Muscle of back (tissue), 13 donors: ENCODE measurements at places on chromosomes 2 and 18. TPM values are rescaled to one million over a fixed set of nuclear protein-coding genes. Genes with fewer than 3 reads are reported as not detected.

Gene HOXD4
- 5.1 TPM for polyA plus RNA-seq

Gene SPHKAP
- 12.6 TPM for polyA plus RNA-seq

Gene TTR
- polyA plus RNA-seq: not detected

- no peak for DNase-seq
Observed at GRCh38 chr2:53880756-53881155, 21.0 kb upstream of the GPR75 start.

DNA sequence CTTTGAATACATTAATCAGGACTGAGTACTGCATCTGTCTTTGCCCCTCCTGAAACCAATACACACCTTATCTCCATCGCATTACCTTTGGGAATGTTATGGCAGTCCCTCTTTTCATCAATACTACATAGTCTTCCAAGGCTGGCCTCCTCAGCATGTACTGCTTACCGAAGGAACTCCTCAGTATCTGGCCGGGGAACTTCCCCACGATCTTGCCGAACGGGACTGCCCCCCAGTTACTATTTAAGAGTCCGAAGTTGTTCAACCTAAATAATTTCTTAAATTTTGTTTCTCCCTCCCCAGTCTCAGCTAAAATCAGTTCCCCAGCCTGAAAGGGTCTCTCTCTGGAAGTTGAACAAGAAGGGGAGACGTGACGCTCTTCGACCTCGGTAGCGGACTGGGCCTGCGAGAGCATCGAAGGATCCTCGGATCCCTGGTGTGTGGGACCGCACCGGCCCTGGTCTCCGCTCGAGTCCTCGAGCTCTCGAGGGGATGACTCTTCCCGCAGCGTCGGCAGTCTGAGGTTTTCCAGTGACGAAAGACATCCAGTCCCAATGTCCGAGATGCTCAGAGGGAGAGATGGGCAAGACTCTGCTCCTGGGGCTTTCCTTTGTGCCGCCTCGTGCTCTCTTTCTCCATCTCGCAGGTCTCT lies 489 bp downstream of the TRMT61B start:
- no peak for DNase-seq

- DNase-seq: no peak
Observed at GRCh38 chr18:35387152-35387571, 10.0 kb upstream of the ZNF396 start.

GRCh38 chr2:40144022-40144421 lies 307.9 kb downstream of the SLC8A1 start:
- DNase-seq: no peak

DNA sequence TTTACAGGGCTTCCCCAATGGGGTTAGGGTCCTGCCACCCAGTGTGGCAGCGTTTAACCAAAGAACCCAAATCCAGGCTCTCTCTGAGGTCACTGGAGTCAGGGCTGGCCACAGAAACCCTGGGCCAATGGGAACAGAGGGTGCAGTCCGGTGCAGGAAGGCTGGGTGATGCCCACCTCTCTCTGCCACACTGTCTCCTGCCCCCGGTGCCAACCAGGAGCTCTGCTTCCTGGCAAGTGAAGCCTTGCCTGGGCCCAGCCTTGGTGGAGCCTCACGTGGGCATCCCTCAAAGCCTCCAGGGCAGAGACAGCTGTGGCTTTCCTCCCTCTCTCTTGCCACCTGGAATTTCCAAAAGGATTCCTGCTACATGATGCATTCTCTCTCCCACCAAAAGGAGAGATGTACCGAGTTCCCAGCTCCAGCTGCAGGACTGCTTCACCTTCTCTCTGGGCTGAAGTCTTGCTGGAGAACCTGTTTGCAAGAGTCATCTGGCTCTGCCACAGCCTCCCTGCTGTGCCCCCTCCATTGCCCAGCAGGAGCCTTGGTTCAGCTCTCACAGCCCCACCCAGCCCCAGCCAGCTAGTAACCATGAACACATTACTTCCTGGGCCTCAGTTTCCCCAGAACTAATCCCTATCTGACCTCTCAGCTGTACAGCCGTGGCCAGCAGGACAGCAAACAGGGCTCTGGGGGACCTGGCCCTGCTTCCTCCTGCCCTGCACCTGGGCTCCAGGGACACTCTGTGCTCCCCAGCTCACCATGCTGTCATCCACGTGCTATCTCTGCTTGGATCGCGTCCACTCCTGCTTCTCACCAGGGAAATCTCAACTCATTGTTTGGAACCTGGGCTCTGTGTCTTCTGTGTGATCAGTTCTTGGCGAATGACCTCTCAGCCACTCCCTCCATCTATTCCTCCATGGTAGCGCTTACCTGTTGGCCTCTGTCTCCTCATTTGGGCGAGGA lies 43.4 kb downstream of the KCNF1 start:
- DNase-seq: no peak

- DNase-seq: no peak
Observed at GRCh38 chr2:100235098-100235497, 87.2 kb downstream of the LONRF2 start.

DNA sequence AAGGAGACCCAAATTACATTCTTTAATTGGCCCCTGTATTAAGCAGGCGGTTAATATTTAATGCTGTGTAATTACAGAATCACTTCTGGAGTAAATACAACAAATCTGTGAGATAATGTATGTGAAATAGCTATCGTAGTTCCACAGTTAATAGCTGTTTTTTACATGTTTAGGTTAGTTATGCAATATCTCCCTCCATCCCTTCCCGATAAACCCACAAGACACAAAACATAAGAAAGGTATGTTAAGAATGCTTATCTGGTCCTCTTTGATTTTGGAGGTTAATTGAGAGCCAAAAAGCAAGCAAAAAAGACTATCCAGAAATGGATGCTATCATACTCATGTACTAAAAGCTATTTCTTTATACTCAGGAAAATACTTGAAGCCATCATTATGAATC lies 49.1 kb downstream of the ZNF638 start:
- DNase-seq: no peak

DNA sequence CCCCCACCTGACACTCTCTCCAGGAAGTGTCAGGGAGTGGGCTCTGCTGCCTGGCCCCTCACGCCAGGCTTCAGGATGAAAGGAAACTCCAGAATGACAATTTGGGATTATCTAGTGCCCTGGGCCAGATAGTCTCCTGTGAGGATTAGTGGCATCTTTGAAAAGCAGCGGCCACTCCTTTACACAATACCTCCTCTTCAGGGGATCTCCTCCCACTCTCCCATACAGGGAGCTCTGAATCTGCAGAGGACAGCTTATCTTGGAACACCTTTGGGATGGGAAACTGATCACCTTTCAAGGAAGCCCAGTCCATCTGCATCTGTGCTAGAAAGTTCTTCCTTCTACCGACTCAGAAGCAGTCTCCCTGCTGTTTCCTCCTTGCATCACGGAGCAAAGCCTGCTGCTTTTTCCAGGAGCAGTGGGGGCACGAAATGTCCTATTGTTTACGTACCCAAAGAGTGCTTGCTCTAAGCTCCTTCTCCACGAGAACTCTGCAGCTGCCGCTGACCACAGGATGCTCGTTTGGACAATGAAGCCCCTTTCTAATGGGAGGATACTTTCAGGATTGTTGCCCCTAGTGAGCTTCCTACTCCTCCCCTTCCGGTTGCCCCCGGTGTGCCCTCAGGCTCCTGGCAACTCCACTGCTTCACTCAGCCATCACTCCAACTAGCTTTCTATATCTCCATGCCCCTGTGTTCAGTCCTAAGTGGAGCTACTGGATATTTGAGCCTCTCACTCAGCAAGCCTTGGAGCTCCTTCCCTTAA lies 31.5 kb downstream of the SIX3 start:
- no peak for DNase-seq

DNA sequence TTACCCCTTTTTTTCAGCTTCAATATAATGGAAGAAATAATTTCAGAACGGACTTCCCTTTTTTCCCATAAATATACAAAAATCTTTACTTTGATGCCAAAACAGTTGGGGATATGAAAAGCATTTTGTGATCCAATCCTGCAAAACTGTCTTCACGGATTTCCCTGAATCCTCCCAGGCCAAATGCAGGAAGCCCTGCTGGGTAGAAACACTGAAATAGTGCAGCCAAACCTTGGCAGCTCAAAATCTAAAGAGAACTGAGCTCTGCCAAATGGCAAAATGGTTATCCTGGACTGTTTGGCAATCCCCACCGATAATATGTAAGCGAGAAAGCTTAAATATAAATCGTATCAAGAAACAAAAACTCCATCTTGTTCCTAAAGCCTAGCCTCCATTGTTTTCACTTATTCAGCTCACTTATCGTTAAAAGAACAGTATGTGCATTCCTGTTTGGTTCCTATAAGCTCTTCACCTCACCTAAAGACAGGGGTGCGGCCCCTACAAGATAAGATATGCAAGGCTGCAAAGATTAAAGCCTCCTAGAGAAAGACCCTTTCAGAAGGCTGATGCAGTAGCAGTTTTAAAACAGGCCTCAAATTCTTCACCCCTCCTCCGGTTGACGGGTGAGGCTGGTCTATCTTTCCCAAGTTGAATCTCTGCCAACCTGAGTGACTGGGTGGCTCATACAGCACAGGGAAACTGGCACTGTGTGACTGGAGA lies 48.6 kb downstream of the LAMA1 start:
- DNase-seq: no peak

GRCh38 chr2:77395011-77395410 lies 127.2 kb downstream of the LRRTM4 start:
- DNase-seq: no peak

DNA sequence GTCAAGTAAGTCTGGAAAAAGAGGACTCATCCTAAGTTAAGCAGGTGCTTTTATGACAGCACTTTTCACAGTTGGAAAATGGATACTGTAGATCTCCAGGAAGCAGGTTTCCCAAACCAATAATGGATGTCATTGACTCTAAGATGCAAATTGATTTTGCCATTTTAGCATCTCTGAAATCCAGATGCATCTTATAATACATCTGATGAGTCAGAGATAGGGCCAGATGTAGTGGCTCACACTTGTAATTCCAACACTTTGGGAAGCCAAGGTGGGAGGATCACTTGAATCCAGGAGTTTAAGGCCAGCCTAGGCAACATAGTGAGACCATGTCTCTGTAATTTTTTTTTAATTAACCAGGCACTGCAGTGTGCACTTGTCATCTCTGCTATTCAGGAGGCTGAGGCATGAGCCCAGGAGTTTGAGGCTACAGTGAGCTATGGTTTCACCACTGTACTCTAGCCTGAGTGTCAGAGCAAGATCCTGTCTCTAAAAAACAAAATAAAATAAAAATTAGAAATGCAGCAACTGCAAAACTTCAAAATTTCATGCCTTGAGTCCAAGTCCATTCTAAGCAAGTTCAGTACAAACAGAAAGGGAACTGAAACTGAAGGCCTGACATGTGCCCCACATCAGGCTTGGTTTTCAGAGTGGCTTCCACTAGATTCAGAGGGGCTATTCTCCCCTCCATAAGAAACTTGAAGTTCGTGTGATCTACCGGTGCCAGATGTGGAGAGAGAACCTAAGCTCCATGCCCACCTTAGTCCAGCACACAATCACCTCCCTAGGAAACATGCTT lies 267.8 kb upstream of the NCKAP5 start:
- no peak for DNase-seq
